Glomerular endothelial cell (primary cell): ENCODE measurements at places on chromosomes 5 and 9.

DNA sequence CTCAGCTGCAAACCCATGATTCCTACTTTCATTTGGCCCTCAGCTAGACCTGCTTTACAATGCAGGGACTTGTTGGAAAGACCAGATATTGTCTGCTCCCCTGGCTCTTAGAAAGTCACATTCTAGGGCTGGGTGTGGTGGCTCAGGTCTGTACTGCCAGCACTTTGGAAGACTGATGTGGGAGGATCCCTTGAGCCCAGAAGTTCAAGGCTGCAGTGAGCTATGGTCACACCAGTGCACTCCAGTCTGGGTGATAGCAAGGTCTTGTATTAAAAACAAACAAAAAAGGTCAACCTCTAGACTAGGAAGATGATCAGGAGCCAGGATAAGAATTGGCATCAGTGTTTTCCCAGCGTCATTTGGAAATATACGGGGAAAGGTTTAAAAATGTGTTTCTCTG lies 145.8 kb downstream of the PALM2AKAP2 start:
- no peak for DNase-seq

DNA sequence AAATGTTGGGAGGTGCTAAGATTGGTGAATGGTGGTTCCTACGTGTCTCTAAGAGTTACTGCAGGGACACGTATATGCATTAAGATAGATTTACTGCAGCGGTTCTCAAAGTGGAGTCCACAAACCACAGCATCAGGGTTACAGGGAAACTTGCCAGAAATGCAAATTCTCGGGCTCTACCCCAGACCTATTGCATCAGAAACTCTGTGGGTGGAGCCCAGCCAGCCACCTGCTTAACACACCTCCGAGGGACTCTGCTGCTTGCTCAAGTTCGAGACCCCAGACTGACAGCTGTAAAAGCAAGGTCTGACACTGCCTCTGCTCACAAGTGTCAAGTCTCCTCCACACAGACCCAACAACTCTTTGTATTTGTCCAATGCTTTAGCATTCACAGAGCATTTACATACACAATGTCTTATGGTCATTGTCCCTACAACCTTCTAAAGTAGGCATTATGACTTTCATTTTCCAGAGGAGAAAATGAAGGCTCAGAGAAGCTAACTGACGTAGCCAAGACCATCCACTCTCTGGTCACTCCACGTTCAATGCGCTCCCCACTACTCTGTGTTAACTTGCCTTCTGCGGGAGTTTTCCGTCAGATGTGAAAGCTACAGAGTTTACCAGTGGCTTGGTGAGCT lies 48.8 kb downstream of the HSD17B3 start:
- DNase-seq = no peak

GRCh38 chr5:82384034-82384750 lies 106.0 kb upstream of the RPS23 start:
- DNase-seq = no peak

DNA sequence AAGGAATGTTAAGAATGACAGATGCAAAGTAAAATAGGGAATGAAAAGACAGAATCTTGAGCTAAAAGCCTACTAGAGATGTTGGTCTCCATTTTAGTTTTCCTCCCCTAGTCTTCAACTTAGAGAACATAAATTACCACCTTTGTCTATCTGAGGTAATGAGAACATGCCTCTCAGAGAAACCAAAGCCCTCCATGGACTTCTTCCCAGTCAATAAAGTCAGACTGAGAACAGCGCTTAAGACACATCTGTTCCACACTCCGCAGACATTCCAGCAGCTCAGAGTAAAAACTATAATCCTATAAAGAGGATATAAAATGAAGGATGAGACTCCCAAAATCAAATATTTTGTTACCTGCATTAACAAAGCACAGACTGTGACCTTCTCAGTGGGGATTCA lies 79.2 kb downstream of the DPYSL3 start:
- DNase-seq = no peak

GRCh38 chr9:91756510-91756780 lies 193.6 kb downstream of the ROR2 start:
- no peak for DNase-seq

GRCh38 chr9:113311961-113312360 lies 8.8 kb upstream of the RNF183 start:
- no peak for DNase-seq
